ENCODE measurements at places on chromosomes 1 and 21.

DNA sequence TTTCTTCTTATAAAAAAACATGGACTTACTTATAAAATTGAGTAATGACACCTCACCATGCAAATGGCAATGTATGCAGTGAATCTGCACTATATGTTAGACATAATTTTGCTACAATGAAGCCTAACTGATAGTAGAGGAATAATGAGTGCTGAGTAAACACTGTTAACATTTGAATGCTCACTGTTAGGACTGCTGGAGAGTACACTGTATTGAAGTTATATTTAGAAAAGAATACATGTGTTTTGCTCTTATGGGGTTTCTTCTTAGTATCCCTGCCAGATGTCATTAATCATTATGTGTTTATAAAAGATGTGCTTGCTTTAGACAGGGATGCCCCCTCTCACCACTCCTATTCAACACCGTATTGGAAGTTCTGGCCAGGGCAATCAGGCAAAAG is 111.1 kb upstream of the ZP4 start:
- no peak for DNase-seq

GRCh38 chr1:12643079-12643478 is 806 bp upstream of the AADACL4 start:
- DNase-seq: no peak

- DNase-seq: no peak
Observed at GRCh38 chr1:43753422-43753821, 46.1 kb downstream of the ST3GAL3 start.

GRCh38 chr1:112744009-112744578 is 29.0 kb upstream of the PPM1J start:
- no peak for DNase-seq

DNA sequence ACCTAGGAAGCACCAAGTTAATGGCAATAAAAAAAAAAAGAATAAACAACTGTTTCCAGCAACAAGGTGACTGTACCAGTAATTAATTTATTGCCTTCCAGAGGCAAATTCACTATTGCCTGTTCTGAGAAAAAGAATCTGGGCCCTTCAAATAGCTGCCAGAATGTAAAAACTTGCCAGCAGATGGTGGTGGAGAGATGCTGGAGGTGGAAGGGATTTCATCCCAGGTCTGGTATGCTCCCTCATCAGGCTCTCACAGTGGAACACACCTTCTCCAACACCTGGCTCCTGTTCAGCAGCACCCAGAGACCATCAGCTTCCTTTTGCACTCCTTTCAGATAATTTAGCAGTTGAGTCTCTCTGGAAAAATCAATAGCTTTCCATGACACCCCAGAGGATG is 792.9 kb upstream of the ADAMTS5 start:
- no peak for DNase-seq

DNA sequence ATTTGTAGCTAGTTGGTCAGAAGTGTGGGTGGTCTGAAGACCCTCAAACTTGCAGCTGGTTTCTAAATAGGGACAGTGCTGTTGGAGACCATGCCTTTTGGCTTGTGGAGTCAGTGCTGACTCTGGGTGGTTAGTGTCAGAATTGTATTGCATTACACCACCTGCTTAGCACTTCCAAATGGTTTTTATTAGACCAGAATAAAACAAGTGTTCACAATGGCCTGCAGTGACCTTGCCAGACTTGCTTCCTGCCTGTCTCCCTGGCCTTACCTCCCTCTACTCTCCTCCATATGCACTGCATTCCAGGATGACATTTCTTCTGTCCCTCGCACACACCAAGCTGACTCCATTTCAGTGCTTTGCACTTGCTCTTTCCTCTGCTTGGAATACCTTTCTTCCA is 72.7 kb upstream of the CNIH3 start:
- no peak for DNase-seq

GRCh38 chr1:21863981-21864380 is 51.9 kb downstream of the LDLRAD2 start:
- DNase-seq: no peak

DNA sequence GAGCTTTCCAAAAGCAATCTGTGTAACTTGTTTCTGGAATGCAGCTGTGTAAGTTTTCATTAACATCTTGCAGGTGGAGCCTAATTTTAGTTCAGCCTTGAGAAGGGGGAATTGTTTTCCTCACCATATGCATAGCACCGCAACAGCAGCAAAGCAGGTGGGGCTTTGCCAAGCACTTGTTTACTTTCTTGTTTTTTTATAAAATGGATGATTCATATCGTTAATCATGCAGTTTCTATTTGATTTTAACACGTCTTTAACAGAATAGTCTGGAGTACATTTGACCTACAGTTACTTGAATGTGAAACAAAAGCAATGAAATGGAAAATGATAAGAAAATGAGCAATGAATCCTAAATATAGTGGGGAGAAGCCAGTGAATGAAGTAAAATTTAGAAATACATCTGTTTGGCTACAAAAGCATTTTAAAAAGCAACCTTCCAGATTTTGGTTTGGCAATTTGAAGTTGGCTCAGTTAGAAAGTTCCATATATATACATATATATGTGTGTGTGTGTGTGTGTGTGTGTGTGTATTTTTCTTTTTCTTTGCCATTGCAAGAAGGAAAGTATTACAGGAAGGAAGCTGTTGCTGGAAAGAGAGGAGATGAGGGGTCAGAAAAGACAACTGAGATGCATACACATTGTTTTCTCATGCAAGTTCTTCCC is 119.0 kb upstream of the ADGRL2 start:
- DNase-seq: no peak

DNA sequence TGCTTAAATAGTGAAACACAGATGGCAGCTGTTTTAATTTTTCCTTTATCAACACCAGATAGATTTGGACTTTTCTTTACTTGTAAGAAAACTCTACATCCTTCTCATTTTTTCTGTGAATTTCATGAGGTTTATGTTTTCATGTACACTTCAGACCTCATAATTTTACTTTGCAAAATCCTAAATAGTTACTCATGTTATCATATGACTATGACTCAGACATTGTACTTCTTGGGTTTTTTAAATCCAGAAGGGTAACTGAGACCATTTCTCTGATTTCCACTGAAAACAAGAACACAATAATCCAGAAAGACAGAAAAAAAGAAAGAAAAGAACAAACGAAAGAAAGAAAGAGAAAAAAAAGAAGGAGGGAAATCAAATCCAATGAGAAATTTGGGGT is 1021.6 kb downstream of the NCAM2 start:
- no peak for DNase-seq

DNA sequence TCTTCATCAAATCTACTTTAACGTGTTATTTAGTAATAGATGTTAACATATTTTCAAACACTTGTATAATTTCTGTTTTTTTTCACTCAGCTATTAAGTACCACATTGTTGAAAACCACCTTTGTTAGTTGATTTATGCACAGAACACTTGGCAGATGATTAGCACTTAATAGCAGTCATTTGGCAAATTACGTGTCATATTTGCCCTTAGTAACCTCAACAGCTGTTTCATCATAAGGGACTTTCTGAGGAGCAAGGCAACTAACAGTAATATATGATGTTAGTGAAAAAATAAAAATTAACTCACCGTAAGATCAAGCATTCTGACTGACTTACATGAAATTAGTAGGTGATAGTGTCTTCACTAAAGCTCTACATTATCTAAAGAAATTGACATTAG is 186.4 kb downstream of the HMCN1 start:
- no peak for DNase-seq

DNA sequence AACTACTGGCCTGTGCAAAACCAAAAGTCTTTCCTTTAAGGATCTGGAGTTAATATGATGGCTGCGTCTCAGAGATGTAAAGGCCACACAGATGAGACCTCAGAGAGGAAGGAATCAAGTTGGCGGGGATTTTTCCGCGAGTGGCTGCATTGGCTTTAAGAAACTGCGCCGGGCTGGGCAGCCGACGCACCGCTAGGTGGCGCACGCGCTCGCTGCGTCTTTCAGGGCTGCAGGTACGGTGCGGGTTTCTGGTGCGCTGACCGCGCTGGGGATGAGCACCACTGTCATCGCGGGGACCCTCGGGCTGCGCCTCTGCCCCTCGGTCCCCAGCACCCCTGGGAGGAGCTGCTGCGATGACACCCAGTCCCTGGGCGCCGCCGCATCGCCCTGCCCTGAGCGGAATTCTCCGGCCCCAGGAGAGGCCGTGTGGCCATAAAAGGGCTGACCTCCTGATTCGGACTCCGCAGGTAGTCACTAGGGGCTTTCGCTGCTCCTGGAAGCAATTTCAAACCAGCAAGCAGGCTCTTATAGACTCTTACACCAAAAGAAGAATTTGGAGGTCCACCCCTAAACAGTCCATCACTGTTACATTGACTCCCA is 241.0 kb downstream of the KCNJ6 start:
- DNase-seq: peak; percentile 85

GRCh38 chr1:32427264-32427963 is 33.2 kb upstream of the BSDC1 start:
- DNase-seq: peak; percentile 43

GRCh38 chr1:6329396-6329795 is 64.2 kb downstream of the ACOT7 start:
- DNase-seq: no peak

DNA sequence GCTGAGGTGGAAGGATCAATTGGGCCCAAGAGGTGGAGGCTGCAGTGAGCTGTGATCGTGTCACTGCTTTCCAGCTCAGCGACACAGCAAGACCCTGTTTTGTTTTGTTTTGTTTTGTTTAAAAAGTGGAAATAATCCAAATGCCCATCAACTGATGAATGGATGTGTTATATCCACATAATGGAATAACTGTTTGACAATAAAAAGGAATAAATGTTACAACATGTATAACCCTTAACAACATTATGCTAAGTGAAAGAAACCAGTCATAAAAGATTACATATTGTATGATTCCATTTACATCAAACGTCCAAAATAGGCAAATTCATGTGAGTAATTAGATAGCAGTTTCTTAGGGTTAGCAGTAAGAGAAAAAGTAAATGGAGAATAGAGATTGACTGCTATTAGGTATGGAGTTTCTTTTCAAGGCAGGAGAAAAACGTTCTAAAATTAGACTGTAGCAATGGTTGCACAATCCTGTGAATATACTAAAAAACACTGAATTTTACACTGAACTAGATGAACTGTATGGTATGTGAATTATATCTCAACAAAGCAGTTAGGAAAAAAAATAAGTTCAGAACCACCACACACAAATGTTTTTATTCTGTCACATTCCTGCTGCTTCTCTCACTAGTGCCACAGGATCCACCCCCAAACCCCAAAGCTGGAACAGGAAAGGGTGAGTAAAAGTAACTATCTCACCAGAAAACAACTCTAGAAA is 15.7 kb downstream of the FOXJ3 start:
- DNase-seq: no peak

DNA sequence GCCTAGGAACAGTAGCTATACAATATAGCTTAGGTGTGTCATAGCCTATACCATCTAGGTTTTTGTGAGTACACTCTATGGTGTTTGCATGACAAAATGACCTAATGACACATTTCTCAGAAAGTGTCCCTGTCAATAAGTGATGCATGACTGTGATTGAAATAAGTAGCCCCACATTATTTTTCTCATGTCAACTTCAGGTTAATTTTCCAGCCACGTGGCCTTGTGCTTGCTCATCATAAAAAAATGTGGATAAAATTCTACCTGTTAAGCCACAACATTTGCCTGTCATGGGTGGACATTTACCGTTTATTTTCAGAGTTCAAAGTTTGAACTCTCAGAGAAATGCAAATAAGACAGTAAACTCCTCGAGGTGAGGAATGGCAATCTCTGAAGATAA is 5.5 kb downstream of the DISC1 start:
- no peak for DNase-seq

DNA sequence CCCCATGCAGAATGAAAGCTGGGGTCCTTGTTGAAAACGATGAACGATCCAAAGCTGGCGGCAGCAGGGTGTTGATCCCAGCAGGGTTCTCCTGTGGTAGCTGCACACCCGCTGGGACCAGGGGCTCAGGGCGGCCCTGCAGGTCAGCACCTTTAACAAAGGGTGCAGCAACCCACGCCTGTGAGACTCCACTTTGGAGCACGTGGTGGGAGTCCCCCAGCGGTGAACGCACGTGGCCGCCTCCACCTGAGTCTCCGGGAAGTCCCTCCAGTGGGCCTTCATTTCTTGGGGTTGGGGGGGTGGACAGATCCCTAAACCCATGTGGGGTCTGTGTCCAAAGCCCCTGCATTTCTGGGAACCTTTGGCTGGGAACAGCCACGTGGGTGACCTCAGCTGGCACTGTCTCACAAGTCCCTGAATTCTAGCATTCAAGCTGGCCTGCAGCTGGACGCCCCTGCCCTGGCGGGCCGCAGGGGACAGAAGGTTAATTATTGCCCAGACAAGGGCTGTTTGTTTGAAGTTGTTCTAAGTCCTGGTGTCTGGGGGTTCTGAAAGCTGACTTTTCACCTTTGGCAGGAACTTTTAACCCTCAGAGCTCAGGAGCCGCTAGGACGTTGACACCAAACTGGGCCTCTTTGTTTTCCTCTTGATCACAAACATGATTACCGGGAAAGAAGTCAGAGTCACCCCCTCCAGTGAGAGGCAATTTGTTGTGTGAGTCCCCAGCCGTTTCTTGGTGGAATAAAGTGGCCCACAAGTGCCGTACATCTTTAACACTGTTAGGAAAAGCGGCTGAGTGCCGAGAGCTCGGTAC is 64.5 kb downstream of the COL18A1 start:
- DNase-seq: no peak

- DNase-seq: no peak
Observed at GRCh38 chr21:45873418-45873817, 108.2 kb upstream of the COL6A1 start.

DNA sequence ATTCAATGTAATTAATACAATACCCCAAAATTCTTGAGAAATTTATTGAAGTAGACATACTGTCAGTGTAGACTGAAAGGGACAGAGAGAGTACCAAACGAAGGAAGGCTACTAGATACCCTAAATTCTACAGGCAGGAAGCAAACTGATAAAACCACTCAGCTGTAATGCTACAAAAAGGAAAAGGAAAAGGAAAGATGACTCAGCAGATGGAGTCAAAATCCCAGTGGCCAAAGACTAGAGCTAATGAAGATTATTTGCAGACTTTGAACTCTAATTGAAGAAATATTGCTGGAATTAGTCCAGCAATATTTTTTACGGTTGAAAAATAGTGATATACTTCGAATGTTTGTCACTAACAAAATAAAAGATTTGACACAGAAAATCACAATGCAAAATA is 671.9 kb downstream of the BRINP3 start:
- no peak for DNase-seq

DNA sequence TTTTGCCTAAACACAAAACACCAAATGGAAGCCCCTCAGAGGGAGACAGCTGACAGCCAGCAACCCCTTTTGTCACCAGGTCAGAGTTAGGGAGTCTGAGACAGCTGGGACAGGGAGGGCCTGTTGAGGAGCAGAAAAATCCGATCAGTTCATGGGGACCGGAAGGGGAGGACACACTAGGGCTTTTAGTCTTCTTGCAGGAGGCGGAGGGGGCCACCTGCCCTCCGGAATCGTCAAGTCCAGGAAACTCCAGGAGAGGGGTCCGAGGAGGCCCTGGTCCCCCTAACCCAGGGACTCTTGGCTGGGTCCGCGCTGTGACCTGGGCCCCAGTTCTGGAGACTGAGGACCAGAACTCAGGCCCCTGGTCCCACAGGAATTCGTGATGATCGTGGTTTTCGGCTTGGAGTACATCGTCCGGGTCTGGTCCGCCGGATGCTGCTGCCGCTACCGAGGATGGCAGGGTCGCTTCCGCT is 34.2 kb downstream of the KCNQ4 start:
- no peak for DNase-seq

- DNase-seq: peak; percentile 94
Observed at GRCh38 chr1:205528887-205529825, 24.7 kb downstream of the CDK18 start.

Measured in spinal cord (tissue), 10 donors.